ENCODE measurements at places on chromosomes 3 and 15.

DNA sequence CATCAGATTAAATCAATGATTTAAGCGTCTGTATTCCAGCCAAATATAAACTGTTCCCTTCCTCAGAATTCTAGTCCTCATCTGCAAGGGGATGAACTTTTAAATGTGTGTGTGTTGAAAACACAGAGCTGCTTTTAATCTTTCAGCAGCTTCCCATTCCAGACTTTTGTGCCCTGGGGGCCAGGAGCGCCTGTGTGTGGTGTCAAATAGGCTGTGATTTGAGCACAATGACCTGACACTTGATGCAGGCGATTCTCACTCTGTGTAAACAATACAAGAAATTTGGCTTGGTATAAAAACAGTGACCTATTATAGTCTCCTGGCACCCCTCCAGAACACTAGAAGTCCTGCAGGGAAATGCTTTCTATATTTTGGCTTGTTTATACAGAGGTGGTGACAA, 274.6 kb upstream of the ROPN1 start:
- no peak for DNase-seq

DNA sequence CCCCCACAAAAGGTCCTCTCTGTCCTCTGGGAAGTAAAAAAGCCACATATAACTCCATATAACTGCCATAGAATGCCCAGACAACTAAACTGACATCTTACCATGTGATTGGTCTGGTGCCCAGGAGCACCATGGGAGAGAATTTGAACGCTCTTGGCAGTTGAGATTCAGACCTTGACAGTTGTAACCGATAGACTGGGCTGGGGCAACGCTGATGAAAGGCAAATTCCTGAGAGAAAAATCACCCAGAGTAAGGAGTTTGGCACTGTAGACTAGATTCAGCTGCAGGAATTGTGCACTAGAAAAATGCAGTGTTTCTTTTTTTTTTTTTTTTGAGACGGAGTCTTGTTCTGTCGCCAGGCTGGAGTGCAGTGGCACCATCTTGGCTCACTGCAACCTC, 240.5 kb downstream of the SOX2 start:
- no peak for DNase-seq

GRCh38 chr15:74773329-74773728, 8.6 kb upstream of the CSK start:
- DNase-seq, result no peak

DNA sequence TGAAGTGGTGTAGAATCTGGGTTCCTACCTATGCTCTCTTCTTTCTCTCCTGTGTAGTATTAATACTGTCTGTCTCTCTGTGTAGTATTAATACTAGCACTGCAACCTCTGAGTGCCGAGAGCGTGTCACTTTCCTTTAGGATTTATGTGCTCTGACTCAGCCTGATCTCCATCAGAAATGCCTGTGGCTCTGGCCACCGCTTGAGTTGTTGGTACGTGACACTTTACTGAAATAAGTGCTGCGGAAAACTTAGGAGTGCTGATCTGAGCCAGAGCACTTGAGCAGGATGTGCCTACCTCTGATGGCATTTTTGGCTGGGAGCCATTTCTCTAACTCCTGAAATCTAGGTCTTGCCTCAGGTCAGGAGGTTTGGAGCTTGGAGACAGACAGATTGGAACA, 807.4 kb downstream of the SQOR start:
- DNase-seq, result no peak

- no peak for DNase-seq
Observed at GRCh38 chr3:141380987-141381386, 12.7 kb downstream of the ZBTB38 start.

DNA sequence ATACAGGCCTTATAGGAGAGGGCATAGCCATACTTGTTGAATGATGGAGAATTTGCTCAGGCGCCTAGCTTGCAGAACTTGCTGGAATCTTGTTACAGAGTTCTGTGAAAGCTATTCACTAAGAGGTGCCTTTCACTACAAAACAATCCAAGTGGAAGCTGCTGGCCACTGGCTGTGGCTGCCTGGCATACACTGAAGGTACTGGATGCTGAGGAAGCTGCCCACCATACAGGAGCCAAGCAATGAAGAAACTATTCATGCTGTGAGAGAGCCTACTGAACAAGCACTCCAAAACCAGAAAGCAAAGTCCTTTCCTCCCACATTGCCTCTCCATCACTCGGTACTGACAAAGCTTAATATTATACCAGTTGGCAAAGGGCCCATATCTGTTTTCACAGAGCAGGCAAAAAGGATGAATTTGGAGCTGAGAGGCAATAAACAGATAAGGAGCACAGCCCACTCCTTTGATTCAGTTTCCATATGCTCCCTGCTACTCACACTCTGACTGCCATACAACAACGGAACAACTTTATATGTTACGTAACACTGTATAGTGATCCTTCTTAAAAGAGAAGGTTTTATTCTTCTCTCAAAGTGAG, 192.6 kb upstream of the ALCAM start:
- DNase-seq, result no peak

DNA sequence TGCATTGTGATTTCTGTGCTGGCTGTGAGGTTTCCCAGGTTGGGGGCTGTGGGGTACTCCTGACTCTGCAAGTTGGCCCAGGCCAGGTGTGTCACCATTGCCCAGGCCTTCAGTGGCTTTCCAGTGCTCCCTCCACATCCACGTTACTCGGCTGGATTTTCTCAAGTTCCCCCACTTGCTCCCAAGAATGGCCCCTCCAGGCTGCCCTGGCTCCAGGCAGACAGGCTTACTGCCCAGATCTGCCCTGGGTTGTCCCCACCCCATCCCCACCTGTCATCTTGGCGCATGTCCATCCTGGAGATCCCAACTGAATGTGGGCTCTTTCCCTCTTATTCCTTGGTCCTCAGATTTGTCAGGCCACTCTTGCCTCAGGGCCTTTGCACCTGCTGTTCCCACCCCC, 3.6 kb downstream of the APBA2 start:
- no peak for DNase-seq

- no peak for DNase-seq
Observed at GRCh38 chr3:62260655-62261054, 112.7 kb downstream of the FEZF2 start.

GRCh38 chr3:138196023-138196422, 8.9 kb downstream of the ARMC8 start:
- no peak for DNase-seq

DNA sequence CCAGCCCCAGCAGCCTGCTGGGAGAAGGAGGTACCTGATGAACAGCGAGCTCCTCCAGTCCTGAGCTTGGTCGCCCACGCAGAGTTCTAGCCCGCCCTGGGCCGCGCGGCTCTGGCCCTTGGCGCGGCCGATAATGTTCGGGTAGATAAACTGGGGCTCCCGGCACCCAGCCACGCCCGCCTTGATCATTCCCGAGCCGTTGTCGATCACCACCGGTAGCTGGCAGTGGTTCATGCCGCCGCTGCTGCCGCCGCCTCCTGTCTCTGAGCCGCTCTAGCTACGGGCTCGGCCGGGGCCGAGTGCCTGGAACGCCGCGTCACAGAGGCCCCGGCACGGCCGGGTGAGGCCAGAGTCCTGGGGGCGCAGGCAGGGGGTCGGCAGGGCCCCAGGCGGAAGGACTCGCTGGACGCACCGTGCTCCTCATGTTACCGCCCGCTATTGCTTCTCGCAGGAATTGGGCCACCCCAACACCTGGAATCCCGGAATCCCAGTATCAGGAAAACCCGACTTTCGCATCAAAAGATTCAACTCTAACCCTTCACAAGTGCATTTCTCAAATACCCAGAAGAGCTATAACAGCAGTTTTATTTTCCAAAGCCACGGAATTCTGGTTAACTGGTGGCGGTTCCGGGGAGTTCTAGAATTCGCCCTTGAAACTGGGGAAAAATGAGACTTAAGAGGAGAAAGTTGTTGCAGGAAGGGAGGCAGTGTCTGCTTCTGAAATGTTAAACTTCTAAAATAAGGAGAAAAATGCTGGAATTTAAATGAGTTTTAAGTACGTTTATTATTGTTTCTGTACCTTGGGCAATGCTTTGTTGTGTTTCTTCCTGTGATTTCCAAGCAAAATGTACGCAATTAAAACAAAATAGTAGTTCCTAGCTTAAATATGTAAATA, at the start of gene ACTRT3:
Gene ACTRT3, minus strand, starts transcription at position 275 of the 895 bp plus-strand sequence. Its CDS starts 41 bp downstream, at position 234.
- peak; percentile 40 for DNase-seq

DNA sequence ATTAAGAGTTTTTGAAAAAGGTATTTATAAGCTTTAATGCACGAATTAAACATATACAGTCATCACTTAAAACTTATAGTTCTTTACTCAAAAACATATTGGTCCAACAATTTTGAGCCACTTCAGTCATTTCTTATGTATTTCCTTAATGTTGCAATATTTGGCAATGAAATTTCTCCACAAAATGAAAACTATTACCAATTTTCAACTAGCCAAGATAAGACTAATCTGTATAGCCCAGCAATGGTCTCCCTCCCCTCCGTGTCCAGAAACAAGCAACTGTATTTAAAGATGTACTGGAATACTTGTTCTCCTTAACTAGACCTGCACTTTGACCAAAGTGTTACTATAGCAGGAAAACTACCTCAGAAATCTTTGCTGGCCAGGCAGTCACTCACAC, 9.2 kb downstream of the ARF4 start:
- DNase-seq, result no peak

DNA sequence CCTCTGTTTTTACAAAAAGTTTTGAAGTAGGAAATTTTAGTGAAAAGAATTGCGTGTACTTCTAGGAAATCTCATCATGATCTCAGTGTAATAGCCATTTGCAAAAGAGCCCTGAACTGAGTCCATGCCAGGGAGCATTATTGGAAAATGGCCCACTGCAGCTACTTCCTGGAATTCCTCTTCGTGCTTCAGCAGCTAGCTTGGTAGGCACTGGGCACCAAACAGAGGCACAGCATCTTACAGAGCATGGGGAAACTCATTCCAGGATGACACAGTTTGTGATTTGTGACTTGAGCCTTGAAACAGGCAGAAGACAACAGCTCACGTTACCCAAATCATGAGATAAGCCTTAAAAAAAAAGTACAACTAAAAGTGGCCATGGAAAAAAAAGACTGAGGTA, 179.1 kb downstream of the WDR72 start:
- DNase-seq, result no peak

- DNase-seq, result no peak
Observed at GRCh38 chr15:88901508-88902220, 6.3 kb upstream of the HAPLN3 start.
